Astrocyte (in vitro differentiated cells and primary cell): ENCODE measurements at places on chromosomes 6 and 20. TPM values are rescaled to one million over a fixed set of nuclear protein-coding genes. Genes with fewer than 3 reads are reported as not detected.

The PI16 gene
- not detected in 2 replicates for total RNA-seq

The IMPG1 gene
- total RNA-seq, result not detected in 2 replicates

The PEX3 gene
- total RNA-seq, result 14.2 and 20.8 TPM in 2 replicates

The NOX3 gene
- 0.30 TPM in 1 of 2 replicates, not detected in the other for total RNA-seq

The DDO gene
- not detected in 2 replicates for total RNA-seq

The LINC00237 gene
- not detected in 2 replicates for total RNA-seq

The TGM3 gene
- not detected in 2 replicates for total RNA-seq

The EDN1 gene
- 54.8 and 64.4 TPM in 2 replicates for total RNA-seq

The DLGAP4 gene
- 129 and 135 TPM in 2 replicates for total RNA-seq
